ENCODE measurements at places on chromosomes 12 and 14.
A peak's percentile ranks its signal among the peaks of the same experiment; 100 is the strongest.

DNA sequence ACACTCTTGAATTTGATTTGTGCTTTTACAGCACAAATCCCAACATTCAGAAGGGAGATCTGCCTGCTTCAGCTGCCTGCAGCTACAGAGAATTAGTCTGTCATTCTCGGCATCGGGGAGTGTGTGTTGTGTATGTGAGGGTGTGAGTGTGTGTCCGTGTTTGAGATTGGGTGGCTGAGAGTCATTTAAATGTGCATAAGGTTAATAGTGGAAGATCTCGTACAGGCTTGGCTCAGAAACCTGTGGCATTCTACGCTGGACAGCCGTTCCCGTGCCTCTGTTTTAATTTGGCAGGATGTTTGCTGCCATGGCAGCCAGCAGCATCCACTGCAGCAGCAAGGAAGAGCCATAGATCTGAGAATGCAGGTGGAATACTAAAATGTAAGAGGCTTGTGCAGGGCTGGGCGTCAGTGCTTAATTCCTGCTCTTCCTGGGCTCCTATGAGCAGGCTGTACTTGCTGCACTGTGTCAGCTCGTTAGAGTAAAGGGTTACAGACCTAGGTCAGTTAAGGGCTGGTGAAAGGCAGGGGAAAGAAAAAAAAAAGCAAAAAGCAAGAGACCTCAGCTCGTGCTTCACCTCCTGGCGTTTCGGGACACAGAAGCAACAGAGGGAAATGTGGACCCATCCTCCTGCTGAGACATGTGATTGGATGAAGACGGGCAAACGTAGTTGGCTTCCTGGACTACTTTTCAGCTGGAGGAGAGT is 205.4 kb downstream of the NAV3 start:
- DNase-seq, result no peak

DNA sequence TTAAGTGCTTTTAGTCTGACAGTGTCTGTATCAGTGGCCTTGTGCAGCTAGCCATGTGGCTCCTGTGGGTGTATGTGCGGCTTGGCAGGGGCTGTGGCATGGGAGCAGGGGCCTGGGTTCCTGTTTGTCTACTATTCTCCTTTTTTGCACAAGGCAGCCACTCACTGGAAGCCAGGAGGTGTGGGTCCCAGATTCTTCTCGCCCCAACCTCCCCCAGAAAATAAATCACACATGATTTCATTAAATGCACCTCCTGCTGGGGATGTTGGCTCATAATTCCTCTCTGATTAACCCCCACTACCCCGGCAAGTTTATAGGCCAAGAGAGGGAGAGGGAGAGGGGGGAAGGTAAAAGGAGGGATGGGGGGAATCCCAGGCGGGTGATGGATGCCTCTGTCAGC is 17.6 kb downstream of the CALCOCO1 start:
- no peak for DNase-seq

DNA sequence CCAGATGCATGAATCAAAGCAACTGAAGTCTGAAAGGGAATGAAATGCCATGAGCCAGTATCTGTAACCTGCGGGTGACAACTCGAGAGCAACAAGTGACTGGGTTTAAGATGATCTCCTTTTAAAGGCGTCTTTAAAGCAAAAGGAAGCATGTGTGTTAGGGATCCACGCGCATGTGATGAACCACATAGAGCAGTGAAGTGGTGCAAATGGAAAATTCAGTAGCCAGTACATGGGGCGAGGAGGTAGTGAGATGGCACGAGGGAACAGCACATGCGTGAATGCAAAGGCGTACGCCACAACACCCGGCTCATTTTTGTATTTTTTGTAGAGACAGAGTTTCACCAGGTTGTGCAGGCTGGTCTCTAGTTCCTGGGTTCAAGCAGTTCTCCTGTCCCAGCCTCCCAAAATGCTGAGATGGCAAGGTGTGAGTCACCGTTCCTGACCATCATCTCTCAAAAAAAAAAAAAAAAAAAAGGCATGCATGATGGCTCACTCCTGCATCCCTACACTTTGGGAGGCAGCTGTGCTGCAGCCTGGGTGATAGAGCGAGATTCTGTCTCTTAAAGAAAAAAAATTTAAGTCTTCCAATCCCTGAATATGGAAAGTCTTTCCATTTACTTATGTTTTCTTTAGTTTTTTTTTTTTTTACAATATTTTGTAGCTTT is 24.6 kb upstream of the BCL7A start:
- DNase-seq, result no peak

DNA sequence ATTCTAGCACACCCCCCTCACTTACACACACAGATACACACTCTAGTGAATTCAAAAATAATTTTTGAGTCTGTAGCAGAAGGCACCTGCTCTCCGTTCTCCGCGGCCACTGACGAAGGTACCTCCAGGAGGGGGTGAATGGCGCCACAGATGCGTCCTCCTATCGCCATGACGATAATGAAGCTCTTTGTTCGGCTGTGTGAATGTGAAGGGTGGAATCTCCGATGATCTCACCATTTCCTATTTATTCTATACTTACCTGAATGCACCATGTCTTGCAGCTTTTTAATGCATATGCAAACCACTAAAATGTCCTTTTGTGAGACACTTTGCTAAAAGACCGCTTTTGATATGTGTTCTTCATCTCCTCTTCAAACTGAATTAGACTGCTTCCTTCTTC is 162.7 kb downstream of the EGLN3 start:
- no peak for DNase-seq

- peak; percentile 64 for DNase-seq
Measured at GRCh38 chr12:121668750-121669520, 519 bp downstream of the MORN3 start.

GRCh38 chr14:40028991-40029390 is 596.8 kb upstream of the FBXO33 start:
- DNase-seq, result no peak

GRCh38 chr14:100446572-100446971 is 123.4 kb downstream of the SLC25A47 start:
- peak; percentile 24 for DNase-seq

GRCh38 chr14:80538633-80539375 is 327.5 kb upstream of the DIO2 start:
- DNase-seq, result no peak

DNA sequence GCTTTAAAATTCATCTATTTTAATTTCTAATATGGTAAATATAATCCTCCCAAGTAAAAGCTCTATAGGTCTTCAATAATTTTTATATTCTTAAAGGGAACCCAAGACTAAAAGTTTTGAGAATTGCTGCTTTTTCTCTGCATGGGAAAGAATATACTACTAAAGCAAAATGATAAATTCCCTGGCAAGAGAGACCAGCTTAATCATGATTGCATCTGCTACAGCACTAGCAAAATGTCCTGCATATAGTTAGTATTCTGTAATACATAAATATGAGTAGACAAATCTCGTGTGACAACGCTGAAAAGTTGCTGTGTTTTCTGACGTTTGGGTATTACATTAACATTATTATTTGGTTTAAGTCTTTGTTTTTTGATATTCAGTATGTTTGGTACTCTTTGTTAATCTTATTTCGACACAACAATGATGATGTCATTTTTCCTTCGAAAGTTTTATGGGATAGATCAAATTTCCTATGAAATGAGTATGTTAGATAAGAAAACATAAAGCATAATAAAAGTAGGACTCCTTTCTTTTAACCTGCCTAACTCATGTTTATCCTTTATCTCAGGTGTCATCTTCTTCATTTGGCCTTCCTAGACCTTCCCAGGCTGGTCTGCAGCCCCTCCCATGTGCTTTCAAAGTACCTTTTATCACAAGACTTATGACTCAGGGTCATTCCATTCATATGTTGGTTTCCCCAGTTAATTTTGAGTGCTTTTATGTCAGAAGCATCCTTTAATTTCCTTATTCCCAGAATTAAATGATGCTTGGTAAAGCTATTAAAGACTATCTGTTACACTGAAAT is 321.9 kb downstream of the RAD51B start:
- DNase-seq, result no peak

GRCh38 chr12:1767407-1768090 is 52.8 kb upstream of the LRTM2 start:
- DNase-seq, result no peak

DNA sequence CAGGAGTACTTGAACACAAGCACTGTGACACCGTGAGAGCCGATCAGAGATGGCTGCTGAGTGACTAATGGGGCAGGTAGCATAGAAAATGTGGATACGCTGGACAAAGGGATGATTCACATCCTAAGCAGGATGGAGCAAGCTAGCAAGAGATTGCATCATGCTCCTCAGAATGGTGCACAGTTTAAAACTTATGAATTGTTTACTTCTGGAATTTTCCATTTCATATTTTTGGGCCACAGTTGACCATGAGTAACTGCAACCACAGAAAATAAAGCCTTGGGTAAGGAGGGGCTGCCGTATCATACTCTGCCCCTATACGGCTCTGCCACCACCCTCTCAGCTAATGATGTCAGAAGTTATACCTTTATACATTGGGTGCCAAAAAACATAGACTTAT is 23.3 kb upstream of the MARK3 start:
- DNase-seq, result no peak

DNA sequence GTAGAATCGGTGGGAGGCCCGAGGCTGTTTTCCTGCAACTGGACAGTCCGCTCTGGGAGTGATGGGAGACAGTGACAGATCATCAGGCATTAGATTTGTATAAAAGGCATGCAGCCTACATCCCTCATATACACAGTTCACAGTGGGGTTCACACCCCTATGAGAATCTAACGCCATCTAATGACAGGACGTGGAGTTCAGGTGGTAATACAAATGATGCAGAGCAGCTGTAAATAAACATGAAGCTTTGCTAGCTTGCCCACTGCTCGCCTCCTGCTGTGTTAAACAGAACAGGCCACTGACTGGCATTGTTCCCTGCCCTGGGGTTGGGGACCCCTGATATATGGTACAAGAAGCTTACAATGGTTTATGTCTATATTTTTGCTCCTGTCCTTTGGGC is 179.0 kb downstream of the LRFN5 start:
- no peak for DNase-seq

- DNase-seq, result no peak
Measured at GRCh38 chr12:3255057-3255456, 177.9 kb downstream of the TSPAN9 start.

DNA sequence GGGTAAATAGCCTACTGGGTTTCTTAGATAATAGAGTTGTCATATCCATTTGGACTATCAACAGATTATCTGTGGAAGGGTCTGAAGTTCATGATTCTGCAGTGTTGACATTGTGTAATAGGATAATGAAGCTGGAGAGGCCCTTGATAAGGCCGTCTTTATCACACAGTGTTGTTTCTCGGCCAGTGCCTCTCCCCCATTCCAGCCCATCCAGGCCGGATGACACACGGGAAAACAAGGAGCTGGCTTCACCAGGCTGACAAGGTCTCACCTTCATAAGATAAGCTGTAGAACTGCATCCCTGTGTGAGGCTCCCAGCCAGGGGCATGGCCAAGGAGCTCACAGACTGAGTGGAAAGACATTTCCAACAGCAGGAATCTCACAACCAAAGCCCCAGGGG is 8.7 kb upstream of the EML1 start:
- no peak for DNase-seq

- no peak for DNase-seq
Measured at GRCh38 chr14:100594625-100594951, 7.4 kb upstream of the BEGAIN start.

DNA sequence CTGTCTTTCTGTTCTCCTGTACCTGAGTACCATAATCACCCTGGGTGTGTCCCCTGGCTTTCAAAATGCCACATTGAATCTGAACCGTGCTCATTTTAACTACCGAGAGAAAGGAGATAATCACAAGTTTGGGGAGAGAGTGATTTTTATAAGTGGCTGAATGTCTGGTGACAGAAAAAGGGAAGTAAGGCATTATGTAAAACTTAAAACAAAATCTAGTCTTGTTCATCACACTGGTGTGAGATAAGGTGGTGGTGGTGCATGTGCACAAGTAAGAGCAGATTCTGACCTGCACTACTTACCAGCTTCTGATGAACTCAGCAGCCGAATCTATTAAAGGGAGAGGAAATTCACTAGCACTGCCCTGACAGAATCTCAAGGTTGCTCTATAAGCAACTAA is 56.3 kb downstream of the SPPL3 start:
- no peak for DNase-seq

GRCh38 chr14:51849097-51849496 is 11.3 kb upstream of the GNG2 start:
- peak; percentile 59 for DNase-seq

DNA sequence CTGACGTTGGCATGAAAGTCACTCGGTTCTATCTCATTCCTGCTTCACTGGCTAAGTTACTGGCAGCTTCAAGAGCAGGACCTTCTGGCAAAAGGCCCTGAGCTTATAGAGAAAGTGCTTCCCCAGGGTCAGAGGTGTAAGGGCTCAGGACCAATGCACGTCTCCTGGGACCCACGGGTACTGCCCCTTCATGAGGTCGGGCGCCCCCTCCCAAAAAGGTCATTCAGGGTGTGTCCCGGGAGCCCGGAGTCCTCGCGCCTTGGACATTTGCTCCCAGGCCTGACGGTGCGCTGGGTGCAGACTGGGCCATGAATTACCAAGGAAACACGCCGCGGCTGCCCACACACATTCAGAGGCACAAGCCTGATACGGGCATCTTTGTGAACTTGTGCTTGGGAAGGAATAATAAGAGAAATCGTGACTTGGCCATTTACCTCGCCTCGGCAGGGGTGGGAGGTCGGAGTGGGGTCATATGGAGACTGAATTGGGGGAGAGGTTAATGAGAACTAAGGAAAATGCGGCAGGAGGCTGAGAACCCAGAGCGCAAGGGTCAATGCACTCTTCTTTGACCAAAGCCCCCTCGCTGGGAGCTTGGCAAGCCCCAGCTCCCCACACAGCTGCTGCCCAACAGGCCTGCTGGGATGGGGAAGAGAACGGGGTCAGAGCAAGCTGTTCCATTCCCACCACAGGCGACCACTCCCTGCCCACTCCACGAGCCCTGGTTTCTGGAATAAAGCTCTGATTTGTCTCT is 15.7 kb upstream of the SLC6A12 start:
- no peak for DNase-seq

- no peak for DNase-seq
Measured at GRCh38 chr14:33555710-33556350, 395.0 kb downstream of the EGLN3 start.

DNA sequence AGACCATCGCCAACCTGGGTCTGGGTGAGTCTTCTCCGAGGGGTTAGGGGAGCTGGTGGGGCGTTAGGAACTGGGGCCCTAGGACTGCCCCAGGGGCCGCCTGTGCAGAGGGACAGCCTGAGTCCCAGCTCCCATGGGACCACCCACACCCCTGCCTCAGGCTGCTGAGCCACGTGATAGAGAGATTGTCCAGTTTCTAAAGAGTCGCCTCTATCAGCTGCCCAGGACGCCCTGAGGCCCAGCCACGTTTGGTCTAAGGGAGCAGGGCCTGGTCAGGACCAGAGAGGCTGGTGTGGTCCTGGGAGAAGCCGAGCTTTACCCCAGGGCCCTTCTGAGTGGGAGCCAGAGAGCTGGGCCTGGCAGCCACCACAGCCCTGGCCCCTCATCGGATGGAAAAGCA is 107.1 kb downstream of the LGMN start:
- DNase-seq, result no peak

DNA sequence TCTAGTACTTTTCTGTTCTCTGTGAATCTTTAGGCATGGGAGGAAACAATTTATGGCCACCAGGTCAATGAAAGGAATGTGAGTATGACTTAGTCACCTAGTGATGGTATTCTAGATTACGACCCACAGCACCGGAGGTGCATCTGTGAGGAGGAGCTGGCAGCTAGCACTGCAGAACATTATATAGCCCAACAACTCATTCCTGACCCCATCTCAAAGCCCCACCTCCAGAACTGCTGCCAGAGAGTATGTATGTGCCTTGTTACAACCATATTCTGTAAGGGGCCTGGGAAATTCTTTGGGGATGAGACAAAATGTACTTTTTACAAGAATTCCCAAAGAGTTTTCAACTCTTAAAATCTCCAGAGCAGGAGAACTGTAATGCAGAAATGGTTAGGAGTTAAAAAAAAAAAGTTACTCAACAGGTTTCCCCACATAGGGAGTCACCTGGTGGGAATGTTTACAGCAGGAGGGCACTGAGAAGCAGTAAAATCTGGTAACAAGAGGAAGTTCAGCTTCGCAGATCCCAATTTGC is 34.9 kb upstream of the CERS5 start:
- DNase-seq, result no peak

All from activated CD4-positive, alpha-beta T cell treated with anti-CD3 and anti-CD28 coated beads, Interleukin-2, amount 50 U/mL, for 48 hours (primary cell).